ENCODE measurements at places on chromosomes 16 and 17. TPM values are rescaled to one million over a fixed set of nuclear protein-coding genes. Genes with fewer than 3 reads are reported as not detected.

- no peak overlapping the region for H3K27ac ChIP-seq
- no peak overlapping the region for H3K4me3 ChIP-seq
- H3K27me3 ChIP-seq = no peaks in the 10 kb centered on the region
- no peaks in the 10 kb centered on the region for H3K36me3 ChIP-seq
Observed at GRCh38 chr17:72244494-72244893, 123.7 kb downstream of the SOX9 start.

GRCh38 chr17:65902831-65903522, 289.0 kb downstream of the CEP112 start:
- H3K27me3 ChIP-seq = no peaks in the 10 kb centered on the region
- no peaks in the 10 kb centered on the region for H3K36me3 ChIP-seq
- H3K4me3 ChIP-seq = no peak overlapping the region

GRCh38 chr16:70647441-70648359, 1.3 kb downstream of the IL34 start:
- H3K27me3 ChIP-seq = no peaks in the 10 kb centered on the region
- no peak overlapping the region for H3K27ac ChIP-seq
- H3K4me1 ChIP-seq = peaks cover 9% of the 10 kb centered on the region
- H3K4me3 ChIP-seq = no peak overlapping the region
- no peak for DNase-seq
- H3K36me3 ChIP-seq = no peaks in the 10 kb centered on the region

The GPRC5B gene
- total RNA-seq = 88.4 TPM

All from ovary (tissue), 10 donors.